ENCODE measurements at places on chromosomes 1 and 21.

GRCh38 chr1:53549287-53549686 is 90.1 kb downstream of the DMRTB1 start:
- DNase-seq, result no peak

GRCh38 chr1:18419113-18419844 is 61.5 kb upstream of the KLHDC7A start:
- DNase-seq, result no peak

DNA sequence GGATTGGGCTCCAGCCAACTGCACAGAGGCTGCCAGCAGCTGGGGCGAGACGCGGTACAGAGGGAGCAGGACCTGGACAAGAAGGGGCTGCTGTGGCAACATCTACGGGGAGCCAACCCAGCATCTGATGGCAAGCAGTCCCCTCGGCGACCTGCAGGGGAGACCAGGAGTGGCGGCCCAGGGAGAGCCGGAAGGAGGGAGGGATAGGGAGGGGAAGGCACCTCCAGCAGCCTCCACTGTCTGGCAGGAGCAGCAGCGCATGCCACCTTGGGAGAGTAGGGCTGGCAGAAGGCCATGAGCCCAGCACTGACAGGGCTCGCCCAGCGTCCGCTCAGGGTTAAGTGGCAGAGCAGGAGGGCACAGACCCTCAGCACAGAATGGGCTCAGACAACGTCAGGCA is 17.3 kb downstream of the CHD5 start:
- DNase-seq, result no peak

GRCh38 chr21:37264808-37265207 is 2.3 kb downstream of the VPS26C start:
- no peak for DNase-seq

DNA sequence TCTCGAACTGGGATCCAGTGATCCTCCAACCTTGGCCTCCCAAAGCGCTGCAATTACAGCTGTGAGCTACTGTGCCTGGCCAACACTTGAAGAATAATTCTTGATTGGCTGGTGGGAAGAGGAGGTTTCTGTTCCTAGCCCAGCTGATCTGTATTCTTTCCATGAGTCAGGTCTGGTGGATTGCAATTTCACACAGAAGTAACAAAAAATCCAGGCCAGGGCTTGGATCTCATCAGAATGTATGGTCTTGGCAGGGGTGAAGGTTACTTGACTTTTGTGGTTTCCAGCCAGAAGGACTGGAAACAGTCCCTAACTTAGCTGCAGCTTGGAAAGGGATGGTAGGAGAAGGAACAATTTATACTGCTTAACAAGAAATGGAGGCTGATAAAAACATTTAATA is 5.1 kb upstream of the HP1BP3 start:
- no peak for DNase-seq

DNA sequence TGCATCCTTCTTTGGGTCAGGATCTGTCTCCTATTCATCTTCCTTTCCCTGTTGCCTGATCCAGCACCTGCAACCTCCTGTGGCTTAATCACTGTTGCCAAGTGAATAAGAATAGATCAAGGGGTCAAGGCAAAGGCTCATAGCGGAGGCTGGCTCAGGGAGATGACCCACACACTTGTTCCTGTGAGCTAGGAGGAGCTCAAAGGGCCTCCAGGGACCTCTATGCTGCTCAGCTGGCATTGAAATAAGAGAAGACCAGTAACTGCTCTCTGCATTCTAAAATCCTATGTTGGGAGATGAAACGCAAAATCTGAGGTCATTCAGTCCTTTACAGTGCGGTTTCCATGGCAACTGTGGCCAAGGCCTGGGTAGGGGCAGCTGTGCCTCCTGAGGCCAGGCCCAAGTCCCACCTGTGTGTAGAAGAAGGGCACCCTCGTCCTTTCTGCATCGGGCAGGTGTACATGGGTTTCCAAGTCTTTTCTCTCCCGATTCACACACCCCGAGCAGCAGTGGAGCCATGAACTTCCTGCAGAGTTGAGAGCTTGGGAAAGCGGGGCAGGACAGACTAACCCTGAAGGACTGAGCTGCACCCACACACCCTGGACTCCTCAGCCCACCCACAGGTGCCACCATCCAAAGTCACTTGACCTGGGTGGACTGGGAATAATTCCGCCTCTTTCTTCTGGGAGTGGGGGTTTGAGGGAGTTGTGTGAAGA is 27.8 kb upstream of the STUM start:
- DNase-seq, result no peak

DNA sequence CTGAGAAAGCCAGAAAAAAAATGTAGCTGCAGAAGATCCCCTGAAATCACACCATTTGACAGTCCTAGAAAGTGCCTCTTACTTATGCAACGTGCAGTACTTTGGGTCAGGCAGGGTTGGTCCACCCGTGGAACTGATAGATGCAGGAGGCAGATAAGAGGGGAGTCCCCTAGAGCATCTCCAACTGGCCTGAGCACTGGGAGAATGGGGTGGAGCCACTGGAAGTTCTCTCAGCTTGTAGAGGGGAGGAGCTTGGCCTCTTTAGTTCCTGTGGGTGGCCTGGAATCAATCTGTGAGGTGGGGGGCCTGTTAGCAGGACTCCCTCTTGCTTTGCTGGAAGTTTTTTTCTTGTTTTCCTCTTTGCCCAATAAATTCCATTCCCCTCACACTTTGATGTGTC is 335.7 kb upstream of the NCAM2 start:
- DNase-seq, result no peak

DNA sequence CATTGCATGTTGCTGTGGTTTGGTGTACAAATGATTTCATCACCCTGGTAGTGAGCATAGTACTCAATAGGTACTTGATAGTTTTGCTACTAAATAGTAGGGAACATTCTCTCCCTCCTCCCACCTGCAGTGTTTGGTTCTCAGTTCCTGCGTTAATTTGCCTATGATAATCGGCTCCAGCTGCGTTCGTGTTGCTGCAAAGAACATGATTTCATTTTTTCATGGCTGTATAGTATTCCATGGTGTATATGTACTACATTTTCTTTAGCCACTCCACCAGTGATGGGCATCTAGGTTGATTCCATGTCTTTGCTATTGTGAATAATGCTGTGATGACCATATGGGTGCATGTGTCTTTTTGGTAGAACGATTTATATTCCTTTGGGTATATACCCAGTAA is 903.4 kb downstream of the TTLL7 start:
- DNase-seq, result no peak

- DNase-seq, result no peak
Observed at GRCh38 chr21:38434913-38435533, 63.3 kb downstream of the ERG start.

DNA sequence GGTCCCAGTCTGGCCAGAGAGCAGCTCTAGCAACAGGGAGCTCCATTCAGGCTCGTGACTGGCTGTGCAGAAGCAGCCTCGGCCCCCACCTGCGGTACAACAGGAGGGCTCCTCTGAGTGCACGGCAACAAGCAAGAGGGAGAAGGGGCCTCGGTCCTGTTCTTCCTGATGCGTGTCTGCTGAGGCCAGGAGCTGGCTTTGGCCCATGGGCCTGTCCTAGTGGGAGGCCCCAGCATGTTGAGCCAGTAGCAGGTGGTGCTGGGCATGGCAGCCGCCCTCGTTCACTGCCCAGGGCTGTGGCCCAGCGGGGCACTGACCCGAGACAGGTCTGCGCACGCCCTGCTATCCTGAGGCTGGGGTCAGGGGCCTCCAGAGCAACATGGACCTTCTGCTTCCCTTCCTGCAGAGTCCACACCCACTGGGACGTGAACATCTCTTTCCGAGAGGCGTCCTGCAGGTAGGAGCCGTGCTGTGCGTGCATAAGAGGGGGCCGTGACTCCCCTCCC is 7.0 kb downstream of the SAMD11 start:
- no peak for DNase-seq

- no peak for DNase-seq
Observed at GRCh38 chr1:67227196-67227595, 60.9 kb downstream of the IL23R start.

GRCh38 chr1:244590670-244591069 is 62.3 kb upstream of the DESI2 start:
- DNase-seq, result no peak

DNA sequence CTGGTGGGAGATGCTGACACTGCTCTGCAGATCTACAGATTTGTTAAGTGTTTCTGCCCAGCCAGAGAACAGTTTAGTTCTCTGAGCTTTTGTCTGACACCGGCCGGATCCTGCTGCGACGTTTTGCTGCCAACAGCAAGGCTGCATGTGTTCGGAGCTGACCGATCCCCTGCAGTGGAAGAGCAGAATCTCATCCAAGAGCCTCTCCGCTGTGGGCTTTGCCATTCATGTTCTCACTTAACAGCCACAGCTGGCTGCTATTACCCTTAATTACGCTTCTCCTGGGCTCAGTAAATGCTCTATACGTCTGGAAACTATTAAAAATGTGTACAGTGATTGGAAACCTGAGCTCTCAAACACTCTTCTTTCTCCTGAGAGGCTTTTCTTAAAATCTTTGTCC is 105.3 kb downstream of the BCAR3 start:
- DNase-seq, result no peak

DNA sequence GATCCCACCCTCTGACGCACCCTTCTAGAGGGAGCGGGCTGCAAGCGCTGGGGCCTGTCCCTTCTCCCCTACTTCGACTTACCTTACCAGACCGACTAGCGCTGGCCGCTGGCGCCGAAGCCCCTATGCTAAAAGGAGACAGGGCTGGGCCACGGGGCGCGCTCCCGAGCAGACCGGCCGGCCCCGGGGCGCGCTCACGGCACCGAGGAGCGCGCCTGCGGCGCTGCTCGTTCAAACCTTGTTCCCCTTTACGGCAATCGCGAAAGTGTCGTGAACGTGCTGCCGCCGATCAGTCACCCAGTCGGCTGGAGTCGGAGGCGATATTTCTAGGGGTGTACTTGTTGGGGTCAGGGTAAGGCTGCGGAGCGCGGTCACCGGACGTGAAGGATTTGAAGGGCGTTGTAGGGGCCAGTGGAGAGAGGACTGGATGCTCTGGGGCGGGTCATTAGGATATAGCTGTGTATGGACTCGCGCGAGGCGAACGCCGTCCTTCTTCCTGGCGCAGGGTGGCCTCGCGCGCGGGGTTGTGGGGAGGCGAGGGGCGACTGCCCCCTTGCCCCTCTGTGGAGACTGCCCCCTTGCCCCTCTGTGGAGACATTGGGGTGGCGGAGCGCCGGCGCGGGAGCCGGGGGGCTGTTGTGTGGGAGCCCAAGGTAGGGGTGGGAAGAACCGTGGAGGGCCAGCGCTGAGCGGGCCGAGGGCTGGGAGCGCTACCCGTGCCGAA is at the start of the genes CEPT1 and DRAM2:
TSS of gene CEPT1 (plus strand) at position 268 of the 724 bp plus-strand sequence. CDS start 7,492 bp downstream, outside the sequence.
TSS of gene DRAM2 (minus strand) at position 138 of the 724 bp plus-strand sequence. CDS start 8,539 bp downstream, outside the sequence.
- peak; percentile 96 for DNase-seq

- no peak for DNase-seq
Observed at GRCh38 chr1:75690547-75690946, 34.0 kb upstream of the ACADM start.

DNA sequence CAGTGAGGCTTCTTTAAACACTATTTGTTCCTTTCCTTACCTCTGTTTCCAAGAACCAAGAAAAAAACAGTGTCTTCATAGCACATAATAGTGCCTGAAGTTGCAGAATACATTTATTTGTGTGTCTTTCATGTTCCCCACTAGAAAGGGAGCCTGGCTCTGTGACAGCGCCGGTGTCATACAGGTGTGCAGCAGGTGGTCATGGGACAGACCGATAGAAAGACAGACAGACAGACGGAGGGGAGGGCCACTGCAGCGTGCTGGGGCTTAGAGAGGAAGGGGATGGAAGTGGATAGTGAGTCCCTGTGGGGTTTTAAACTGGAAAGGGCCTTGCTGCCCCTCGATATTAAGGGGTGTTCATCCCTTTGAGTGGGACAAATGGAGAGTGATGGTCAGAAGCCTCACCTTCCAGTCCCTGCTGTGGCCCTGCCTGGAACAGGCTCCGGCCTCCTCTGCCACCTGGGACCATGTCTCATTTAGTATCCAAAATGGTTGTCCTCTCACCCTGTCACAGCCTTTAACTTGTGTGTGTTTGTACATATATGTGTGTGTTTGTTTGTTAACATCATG is 152.9 kb downstream of the PGBD5 start:
- no peak for DNase-seq
